ENCODE measurements at places on chromosomes 5 and 9.

DNA sequence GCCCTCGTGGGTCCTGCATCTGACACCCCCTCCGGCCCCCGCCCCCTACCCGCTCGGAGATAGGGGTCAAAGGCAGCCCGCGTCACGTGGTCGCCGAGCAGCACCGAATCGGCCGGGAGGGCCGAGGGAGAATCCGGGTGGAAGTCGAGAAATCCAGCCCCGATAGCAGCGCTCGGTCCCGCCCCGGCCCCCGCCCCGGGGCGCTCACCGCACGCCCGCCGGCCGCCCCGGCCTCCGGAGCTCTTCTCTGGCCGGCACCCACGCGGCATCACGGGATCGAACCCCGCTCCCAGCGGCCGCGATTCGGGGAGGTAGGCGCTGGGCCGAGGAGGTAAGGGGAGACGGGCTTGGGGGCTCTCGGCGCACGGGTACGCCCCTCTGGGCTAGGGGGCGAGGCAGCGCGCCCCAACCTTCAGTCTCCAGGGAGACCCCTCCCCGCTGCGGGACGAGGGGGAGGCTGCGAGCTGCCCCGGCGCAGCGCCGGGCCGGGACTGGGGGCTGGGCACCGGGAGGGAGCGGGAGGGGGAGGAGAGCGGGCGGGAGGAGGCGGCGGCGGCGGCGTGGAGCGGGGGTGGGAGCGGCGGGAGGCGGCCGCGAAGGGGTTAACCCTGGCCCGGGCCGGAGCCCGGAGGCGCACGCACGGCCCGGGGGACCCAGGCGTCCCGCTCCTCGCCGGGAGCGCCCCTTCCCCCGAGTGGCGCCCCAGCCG, 22.1 kb upstream of the NDST1 start:
- no peak for DNase-seq

DNA sequence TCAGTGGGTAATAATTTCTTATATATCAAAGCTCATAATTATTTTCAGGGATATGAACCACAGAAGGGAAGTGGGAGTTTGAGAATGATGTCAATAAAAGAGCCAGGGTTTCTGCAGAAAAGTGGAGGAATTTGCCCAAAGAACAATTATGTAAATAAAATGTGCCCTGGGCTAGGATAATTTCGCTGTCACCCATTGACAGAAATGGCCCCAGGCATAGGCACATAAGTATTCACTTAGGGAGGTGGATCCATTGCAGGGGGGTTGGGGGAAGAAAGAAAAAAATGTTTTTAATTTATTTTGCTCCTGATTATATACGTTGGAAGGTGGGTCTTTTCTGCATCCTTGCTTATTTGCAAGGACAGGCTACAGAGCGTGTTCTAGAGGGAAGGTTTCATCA, 135.1 kb upstream of the IRX2 start:
- DNase-seq: no peak

DNA sequence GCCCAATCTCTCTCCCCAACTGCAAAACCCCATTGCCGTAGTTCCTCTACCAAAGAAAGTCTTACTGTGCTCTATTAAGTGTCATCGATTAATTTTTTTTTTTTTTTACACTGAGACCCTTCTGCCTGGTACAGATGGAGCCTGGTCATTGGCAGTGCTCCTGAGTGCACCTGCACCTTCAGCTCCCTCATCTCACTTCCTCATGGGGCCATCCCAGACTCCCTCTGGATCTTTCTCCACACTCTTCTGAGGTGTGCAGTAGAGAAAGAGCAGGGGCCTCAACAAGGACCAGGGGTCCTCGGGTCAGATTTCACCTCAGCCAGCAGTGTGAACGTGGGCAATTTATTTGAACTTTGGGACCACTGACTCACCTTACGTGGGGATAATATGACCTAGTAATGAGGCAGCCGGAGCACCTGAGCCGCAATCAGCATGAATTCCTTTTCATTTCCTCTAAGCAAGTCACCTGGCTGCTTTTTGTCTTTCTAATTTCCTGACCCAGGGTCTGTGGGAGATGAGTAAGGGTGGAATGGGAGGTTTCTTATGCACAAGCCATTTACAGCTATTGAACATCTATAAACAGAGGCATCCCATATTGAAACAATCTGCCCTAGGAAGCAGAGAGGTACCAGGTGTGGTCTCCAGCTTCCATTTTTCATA, 22.3 kb upstream of the GABRP start:
- DNase-seq: no peak

GRCh38 chr5:179759581-179760551, 27.2 kb downstream of the MAML1 start:
- no peak for DNase-seq

DNA sequence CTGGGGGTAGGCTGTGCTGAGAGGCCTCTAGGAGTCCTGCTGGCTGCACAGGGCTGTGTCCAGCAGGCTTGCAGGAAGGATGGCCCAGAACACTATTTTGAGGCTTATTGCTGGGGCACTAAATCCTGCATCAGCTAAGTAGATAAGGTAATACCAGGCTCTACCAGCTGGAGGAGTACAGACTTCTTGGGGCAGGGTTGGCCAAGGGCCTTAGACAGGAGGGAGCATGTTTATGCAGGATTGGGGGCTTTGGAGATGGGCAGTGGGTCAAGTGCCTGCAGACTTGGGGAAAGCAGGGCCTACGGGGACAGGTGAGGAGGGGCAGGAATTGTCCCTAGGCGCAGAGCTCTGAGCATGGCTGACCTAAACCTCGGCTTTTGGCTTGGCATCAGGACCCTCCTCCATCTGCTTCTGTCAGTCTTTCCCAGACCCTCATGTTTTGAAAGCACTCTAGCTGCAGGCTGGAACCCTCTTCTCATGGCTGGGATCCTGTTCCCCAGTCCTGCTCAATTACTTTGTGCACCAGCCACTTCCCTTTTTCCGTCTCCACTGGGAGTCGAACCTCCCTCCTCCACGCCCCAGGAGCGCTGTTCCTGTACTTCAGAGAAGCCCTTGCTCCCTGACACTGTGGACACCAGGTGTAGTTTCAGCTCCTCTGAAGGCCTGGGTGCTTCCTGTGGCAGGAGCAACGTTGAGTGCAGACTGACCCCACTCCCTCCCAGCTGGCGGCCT, 61.0 kb upstream of the SPTLC1 start:
- no peak for DNase-seq

DNA sequence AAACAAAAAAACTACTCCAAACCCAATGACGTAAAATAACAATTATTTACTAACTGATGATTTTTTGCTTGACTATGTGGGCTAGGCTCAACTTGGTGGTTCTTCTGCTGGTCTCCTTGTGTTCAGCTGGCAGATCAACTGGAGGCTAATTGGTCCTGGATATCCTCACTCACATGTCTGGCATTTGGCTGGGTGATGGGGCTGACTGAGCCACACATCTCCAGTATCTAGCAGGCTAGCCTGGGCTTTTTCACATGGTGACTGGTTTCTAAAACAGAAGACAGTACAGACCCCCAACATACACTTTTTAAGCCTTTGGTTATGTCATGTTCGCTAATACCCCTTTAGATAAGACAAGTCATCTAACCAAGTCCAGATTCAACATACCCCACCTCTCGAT, 104.7 kb upstream of the PRRC1 start:
- DNase-seq: no peak

DNA sequence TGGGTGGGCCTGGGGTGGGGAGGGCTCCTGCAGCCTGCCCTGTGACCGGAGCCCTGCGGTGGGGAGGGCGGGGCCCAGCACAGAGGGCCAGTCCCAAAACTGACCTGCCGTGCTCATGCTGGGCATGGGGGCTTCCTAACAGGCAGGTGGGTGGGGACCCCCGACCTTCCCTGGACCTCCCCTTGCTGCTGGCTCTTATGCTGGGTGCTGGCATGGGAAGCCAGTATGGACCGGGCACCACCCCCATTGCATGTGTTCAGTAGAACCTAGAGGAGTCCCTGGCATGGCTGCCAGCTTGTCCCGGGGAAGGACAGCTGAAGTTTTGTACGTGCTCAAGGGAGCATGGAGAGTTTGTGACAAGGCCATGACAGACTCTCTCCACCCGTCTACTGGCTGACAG, 37.1 kb downstream of the WNK2 start:
- DNase-seq: no peak

DNA sequence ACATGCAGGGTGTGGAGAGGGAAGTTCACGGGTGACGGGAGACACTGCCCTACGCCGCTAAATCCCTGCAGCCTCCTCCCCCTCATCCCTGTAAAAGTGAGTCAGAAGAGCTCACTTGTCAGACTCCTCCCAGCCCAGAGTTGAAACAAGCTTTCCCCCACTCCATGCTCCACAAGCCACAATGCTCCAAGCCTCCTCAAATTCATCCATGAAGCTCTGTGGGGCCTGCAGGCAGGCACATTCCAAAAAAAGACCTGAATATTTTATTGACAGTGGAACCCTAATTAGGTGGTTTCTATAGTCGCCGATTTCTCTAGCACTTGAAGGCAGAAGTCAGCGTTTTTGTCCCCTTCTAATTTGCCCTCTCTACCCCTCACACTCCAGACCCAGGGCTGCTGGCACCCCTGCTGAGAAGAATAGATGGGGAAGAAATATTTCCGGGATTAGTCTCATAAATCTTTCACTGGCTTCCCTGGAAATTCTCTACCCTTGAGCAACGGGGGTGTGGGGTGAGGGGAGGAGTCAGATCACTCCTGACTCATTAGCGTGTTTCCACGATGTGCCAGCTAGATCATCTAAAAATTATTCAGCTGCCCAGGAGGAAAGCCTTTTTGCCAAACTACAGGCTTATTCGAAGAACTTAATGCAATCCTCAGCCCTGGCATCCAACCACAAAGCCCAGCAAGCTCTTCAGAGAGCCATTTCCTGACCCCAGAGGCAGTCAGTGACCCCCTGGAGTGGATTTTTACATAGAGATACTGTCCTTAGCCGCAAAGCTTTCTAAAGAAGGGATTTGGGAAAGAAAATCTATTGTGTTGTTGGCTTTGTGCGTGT, 97.1 kb downstream of the ENC1 start:
- DNase-seq: no peak

DNA sequence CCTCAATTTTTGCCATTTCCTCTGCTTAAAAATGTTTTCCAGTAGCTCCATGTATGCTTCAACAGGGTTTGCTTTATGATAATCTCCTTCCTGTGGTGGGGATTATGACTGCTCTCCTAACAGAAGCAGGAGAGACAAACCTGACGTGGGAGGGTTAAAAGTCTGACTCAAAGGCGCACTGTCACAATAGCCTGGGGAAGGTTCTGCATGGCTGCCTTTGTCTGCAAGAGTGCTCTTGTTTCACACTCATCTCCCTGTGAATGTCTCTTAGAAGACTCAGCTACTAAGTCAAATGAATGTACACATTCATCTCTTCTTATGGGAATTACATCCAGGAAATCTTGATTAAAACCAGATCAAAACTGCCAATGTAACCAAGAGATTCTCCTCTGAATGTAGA, 90.9 kb upstream of the MTAP start:
- no peak for DNase-seq

GRCh38 chr5:176861276-176861675, 37.9 kb downstream of the HK3 start:
- no peak for DNase-seq

DNA sequence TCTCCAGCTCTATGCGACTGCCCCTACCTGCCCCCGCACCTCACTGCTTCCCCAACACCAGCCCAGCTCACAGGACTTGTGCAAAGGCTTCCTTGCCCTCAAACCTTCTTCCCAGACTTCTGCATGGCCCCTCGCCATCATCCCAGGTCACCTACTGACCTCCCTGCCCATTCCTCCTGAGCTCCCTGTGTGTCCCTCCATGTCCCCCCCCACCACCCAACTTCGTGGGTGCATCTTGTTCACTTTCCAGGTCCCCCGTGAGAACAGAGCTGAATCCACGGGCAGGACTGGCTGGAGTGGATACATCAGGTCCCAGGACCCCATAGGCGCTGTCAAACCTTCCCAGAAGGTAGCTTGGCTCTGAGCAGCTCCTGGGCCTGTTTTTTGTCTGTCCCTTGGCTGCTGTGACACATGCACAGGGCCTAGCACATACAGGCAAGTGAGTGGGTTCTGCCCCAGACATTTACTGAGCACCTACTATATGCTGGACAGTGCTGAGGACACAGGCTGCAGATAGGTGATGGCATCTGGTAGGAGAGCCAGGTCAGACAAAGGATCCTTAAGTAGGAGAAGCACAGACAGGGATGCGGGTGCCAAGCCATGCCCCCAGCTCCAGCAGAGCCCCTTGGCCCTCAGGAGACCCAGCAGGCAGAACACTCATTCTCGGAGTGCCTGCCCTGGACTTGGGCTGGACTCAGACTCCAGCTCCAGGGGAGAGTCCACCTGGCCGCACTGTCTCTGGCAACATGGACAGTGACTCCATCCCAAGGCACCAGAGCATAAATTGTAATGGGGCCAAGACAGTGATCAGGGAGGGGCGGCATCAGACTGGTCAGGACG, 15.0 kb downstream of the NINJ1 start:
- no peak for DNase-seq

GRCh38 chr5:158545949-158546530, 553.7 kb downstream of the EBF1 start:
- no peak for DNase-seq

DNA sequence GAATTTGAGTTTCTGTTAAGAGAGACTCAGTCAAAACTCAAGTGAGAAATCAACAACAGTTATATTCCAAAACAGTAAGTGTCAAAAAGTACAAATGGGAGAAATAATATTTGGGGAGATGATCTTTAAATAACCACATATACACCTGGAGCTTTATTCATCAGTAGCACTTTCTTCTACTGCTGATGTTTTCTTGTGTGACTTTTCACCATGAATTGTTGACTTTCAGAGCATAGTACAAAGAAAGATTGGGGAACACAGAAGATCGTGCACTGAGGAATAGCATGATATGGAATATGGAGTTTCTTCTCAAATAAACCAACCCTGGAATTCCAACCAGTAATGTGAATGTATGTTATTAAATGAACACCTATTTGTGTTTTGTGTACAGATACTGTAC, 130.7 kb downstream of the MLLT3 start:
- DNase-seq: no peak

DNA sequence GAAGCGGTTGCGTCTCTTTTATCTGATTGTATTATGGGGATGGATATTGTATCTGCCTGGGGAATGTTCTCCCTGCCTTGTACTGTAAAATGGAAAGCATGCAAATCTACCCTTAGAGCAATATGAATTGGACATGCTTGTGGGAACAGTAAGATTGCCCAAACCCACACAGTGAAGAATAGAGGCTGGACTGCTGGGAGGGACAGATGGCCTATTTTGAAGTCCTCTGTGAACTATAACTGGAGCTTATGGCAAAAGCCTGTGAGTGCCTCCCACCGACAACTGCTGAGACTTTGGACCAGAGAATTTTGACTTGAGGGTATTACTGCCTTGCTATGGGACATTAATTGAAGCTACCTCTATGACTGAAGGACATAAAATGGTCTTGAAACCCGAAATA, 168.9 kb downstream of the ERCC6L2 start:
- no peak for DNase-seq

DNA sequence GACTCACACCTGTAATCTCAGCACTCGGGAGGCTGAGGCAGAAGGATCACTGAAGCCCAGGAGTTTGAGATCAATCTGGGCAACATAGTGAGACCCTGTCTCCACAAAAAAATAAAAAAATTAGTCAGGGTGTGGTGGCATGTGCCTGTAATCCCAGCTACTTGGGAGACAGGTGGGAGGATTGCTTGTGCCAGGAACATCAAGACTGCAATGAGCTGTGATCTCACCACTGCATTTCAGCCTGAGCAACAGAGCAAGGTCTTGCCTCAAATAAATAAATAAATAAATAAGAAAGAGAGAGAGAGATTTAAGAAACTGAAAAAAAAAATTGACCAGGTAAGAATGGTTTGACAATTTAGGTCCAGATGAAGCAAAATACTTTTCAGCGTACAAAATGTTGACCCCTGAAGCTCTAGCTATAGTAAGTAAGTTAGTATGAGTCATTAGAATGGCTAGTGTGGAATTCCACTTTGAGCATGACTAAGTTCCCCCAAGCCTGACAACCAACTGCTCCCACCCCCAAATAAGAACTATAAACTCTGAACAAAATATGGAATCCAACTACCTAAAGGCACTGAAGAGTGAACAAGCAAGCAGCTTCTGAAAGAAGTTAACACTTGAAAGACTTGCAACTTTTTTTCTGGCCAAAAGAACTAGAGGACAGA, 217.8 kb upstream of the TLE4 start:
- no peak for DNase-seq
